ENCODE measurements at places on chromosomes 5 and 9. TPM values are rescaled to one million over a fixed set of nuclear protein-coding genes. Genes with fewer than 3 reads are reported as not detected.

GRCh38 chr5:78717674-78718584, 69.4 kb upstream of the LHFPL2 start:
- H3K36me3 ChIP-seq = no peaks in the 10 kb centered on the region
- no peaks in the 10 kb centered on the region for H3K27me3 ChIP-seq
- DNase-seq = no peak
- no peak overlapping the region for H3K27ac ChIP-seq
- no peaks in the 10 kb centered on the region for H3K4me1 ChIP-seq

GRCh38 chr9:134630393-134630790, 11.2 kb upstream of the COL5A1 start:
- H3K27ac ChIP-seq = no peak overlapping the region
- no peaks in the 10 kb centered on the region for H3K4me1 ChIP-seq
- no peaks in the 10 kb centered on the region for H3K27me3 ChIP-seq
- no peak overlapping the region for H3K4me3 ChIP-seq

DNA sequence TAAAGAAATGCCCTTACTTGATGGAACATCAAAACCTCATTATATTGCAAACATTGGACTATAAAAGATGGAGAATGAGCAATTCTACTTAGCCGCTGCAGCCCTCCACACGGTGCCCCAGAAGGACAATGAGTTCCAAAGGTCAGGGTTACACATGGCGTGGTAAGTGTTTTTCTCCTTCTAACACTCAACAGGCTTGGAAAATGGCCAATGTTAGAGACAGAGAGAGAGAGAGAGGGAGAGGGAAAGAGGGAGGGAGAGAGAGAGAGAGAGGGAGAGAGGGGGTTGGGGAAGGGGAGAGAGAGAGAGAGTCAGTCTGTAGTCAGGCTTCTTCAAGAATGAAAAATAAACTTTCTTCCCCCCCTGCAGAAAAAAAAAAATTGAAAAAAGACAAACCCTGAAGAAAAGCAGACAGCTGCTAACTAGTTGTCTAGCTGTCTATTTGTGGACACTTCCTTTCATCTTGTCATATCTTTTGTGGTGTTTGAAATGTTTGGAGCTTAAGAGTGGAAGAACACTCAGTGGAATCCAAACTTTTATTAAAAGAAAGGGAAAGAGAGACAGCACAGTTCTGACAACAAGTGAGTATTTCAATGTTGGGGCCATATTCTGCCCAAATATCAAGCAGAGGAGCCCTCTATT, 324.8 kb downstream of the TMEM38B start:
- no peaks in the 10 kb centered on the region for H3K27me3 ChIP-seq
- no peak overlapping the region for H3K4me3 ChIP-seq
- H3K27ac ChIP-seq = no peak overlapping the region

DNA sequence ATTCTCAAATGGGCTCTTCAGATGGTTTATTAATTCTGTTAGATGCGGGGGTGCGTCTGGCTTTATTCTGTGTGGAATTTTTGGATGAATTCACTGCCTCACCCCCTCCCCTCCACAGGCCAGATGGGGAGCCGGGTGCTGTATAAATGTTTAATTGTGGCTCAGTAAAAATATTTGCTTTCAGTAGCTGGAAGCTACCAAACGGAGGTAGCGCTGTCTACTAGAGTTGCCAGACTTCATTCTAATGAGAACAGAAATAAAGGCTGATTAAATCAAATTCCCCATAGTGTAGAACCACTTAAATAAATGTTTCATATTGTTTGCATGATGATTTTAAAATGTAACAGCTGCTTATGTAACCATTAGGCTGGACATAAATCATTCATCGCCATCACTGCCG, 34.5 kb upstream of the KCNMB1 start:
- no peaks in the 10 kb centered on the region for H3K36me3 ChIP-seq
- no peaks in the 10 kb centered on the region for H3K27me3 ChIP-seq
- H3K4me1 ChIP-seq = peaks cover 18% of the 10 kb centered on the region
- no peak overlapping the region for H3K4me3 ChIP-seq
- DNase-seq = no peak

DNA sequence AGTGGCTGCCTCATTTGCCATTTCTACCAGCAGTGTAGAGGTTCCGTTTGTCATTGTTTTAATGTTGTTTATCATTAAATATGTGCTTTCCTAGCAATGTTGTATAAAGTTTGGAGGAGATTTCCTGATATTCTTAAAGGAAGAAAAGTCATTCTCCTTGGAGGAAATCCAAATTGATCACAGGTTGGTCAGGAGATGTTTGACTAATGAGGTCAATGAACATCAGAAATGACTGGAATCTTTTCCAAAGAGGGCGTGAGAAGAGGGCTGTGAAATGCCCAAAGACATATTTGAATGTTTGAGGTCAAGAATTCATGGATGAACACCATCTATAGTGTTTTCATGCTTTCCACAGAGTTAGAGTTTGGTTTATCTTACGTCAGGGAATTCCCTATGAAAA, 471.3 kb downstream of the MAT2B start:
- H3K27ac ChIP-seq = no peak overlapping the region
- H3K4me3 ChIP-seq = no peak overlapping the region
- no peak for DNase-seq
- no peaks in the 10 kb centered on the region for H3K36me3 ChIP-seq

DNA sequence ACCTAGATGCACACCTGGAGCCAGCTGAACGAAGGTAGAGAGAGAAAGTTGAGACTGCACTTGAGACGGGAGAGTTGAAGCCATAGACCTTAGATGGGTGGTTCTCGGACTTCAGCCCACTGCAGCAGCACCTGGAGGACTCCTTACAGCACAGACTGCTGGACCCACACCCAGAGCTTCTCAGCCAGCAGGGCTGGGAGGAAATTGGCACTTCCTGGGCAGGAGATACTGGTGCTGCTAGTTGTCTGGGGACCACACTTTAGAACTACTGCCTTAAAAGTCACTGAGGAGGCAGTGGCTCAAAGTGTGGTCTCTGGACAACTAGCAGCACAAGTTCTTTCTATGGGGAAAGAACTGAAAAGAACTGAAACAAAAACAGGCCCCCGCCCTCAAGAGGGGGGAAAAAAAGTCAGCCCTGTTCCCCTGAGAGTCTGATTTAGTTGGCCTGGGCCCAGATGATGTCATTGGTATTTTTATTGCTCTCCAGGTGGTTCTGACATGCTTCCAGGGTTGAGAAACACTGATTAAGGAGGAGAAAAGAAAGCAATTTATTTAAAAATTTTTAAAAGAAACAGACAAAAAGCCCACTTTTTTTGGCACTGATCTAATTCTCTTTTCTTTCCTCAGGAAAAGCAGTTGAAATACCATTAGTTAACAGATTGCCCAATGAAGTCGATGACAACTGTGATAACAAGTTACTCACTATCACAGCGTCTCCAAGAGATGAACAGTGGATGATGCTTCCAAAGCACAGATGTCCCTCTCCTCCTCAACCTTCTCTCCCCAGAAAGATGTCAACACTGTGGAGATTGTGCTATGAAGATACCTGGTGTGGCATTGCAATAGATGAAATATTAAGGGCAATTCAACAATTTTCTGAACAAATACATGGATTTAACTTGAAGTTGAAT, 73.6 kb upstream of the ADAMTS16 start:
- H3K4me3 ChIP-seq = no peak overlapping the region
- H3K36me3 ChIP-seq = no peaks in the 10 kb centered on the region
- H3K27me3 ChIP-seq = no peaks in the 10 kb centered on the region
- DNase-seq = no peak
- H3K4me1 ChIP-seq = no peaks in the 10 kb centered on the region

DNA sequence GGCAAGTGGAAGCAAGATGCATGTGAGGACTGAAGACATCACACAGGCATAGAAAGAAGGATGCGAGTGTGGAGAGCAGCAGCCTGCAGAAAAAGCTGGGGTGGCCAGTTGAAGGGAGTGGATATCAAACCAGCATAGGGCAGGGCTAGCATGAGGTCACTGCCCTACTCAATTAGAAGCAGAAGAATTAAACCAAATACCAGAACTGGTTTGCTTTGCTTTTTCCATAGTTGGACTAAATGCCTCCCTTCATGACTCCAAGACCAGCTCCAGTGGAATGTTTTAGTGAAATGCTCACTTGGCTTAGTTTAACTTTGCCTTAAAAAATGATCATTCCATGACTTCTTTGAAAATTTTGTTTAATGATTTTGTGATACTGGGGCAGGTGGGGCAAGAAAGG, 45.8 kb downstream of the TMEM167A start:
- H3K27ac ChIP-seq = no peak overlapping the region
- no peaks in the 10 kb centered on the region for H3K27me3 ChIP-seq
- no peak overlapping the region for H3K4me3 ChIP-seq
- no peaks in the 10 kb centered on the region for H3K36me3 ChIP-seq
- no peaks in the 10 kb centered on the region for H3K4me1 ChIP-seq

- H3K27ac ChIP-seq = no peak overlapping the region
- H3K4me1 ChIP-seq = no peaks in the 10 kb centered on the region
- no peak for DNase-seq
- no peaks in the 10 kb centered on the region for H3K27me3 ChIP-seq
Measured at GRCh38 chr5:171823269-171823668, 37.7 kb downstream of the SMIM23 start.

DNA sequence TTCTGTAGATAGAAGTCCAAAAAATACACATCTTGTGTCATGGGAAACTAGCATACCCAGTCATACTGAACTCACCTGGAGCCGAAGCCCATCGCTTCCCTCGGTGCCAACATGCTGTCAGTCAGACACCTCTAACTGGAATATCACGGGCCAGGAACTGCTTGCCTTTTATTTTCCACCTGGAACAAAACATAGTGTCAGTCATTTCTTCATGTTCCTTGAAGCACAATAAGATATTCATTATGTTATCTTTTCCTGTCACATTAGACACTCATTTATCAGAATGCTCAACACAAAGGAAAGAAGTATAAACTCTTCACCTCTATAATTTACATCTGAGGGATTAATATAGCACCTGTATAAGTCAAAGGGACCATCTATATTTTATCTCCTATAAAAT, 674.4 kb downstream of the PTPRD start:
- no peaks in the 10 kb centered on the region for H3K36me3 ChIP-seq
- DNase-seq = no peak
- no peaks in the 10 kb centered on the region for H3K27me3 ChIP-seq
- no peak overlapping the region for H3K4me3 ChIP-seq

- no peaks in the 10 kb centered on the region for H3K4me1 ChIP-seq
- H3K36me3 ChIP-seq = no peaks in the 10 kb centered on the region
- no peak overlapping the region for H3K4me3 ChIP-seq
- H3K27me3 ChIP-seq = no peaks in the 10 kb centered on the region
Measured at GRCh38 chr9:14846871-14847311, 63.3 kb downstream of the FREM1 start.

DNA sequence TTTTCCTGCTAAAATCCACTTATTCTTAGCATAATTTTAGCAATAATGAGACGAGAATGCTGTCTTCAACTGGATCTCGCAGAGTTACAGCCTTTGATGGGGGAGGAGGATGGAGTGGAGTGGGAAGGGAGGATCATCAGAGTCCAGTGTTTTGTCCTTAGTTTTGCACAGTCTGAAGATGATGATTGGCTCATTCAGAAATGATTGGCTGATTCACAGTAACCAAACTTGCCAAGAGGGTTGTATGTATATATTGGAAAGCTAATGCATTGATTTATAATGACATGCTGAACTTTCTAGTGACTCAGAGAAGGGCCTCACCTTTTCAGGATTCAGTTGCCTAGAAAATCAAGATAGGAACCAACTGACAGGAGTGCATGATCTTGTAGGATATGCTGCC, 448.0 kb downstream of the CCDC171 start:
- no peak for DNase-seq
- H3K4me1 ChIP-seq = no peaks in the 10 kb centered on the region
- no peak overlapping the region for H3K27ac ChIP-seq
- no peak overlapping the region for H3K4me3 ChIP-seq
- H3K27me3 ChIP-seq = no peaks in the 10 kb centered on the region

DNA sequence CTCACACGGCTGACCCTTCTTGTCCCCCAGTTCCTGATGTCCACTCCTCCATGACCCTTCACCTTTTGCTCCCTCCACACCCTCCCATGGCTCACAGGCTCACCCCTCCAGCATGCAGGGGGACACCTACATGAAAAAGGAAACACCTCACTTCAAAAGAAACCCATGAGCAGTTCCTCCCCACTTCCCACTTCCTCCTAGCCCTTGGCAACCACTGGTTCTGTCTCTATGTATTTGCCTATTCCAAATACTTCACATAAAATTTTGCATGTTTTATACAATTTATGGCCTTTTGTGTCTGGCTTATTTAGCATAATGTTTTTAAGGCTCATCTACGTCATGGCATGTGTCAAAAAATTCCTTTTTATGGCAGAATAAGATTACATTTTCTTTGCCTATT, 100.2 kb upstream of the S1PR3 start:
- no peaks in the 10 kb centered on the region for H3K27me3 ChIP-seq
- H3K27ac ChIP-seq = no peak overlapping the region
- H3K36me3 ChIP-seq = no peaks in the 10 kb centered on the region
- H3K4me3 ChIP-seq = no peak overlapping the region
- no peak for DNase-seq

DNA sequence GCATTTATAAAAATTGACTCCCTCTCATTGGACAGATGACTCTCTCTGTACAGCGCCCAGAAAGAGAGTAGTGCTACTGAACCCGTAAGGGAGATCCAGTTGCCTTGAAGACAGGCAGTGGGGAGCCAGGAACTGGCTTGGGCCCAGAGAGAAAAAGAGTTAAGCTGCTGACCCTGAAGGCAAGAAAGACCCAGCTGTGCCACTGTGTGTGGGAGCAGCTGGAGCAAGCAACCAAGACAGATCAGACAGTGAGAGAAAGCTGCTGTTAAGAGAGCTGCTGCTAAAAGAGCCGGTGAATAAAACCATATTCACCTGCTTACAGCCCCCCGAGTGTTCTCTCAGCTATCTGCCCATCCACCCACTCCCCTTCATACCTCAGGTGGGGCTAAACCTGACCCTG, 149.7 kb upstream of the ADAMTS16 start:
- no peak for DNase-seq
- no peaks in the 10 kb centered on the region for H3K36me3 ChIP-seq
- no peaks in the 10 kb centered on the region for H3K4me1 ChIP-seq
- H3K27ac ChIP-seq = no peak overlapping the region

- no peak overlapping the region for H3K4me3 ChIP-seq
- H3K27ac ChIP-seq = no peak overlapping the region
- no peaks in the 10 kb centered on the region for H3K4me1 ChIP-seq
- no peaks in the 10 kb centered on the region for H3K36me3 ChIP-seq
Measured at GRCh38 chr5:118614731-118615456, 373.5 kb downstream of the DTWD2 start.

Gene C5orf46
- total RNA-seq = 6.1 TPM

Gene RNF180
- total RNA-seq = 25.6 TPM

Gene KLHL3
- 26.2 TPM for total RNA-seq

Gene ESM1
- total RNA-seq = 0.50 TPM

Gene C5orf58
- total RNA-seq = 40.9 TPM

Gene TMEFF1
- total RNA-seq = 5.9 TPM

Gene PDGFRB
- total RNA-seq = 71.2 TPM

Gene DOK3
- total RNA-seq = 10.7 TPM

Gene CYLC2
- 7.7 TPM for total RNA-seq

Gene CDX1
- 5.2 TPM for total RNA-seq

Gene MUSK
- total RNA-seq = 11.6 TPM

Gene ACTBL2
- total RNA-seq = 0.16 TPM

Gene PCDHGC3
- 14.5 TPM for total RNA-seq

Gene CLPTM1L
- total RNA-seq = 170 TPM

Gene CARD6
- total RNA-seq = 3.1 TPM
